ENCODE measurements at places on chromosomes 1 and 21.

DNA sequence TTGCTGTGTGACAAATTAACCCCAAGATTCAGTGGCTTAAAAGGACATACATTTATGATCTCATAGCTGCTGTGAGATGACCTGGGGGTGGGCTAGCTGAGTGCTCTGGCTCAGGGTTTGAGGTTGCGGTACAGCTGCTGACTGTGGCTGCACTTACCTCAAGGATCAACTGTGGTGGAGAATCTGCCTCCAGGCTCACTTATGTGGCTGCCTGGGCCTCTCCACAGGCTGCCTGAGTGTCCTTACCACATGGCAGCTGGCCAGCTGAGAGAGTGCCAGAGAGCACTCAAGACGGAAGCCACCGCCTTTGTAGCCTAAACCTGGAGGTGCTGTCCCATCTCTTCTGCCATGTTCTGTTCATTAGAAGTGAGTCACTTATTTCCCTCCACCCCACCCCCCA, 5.7 kb downstream of the LRRC71 start:
- DNase-seq: no peak

DNA sequence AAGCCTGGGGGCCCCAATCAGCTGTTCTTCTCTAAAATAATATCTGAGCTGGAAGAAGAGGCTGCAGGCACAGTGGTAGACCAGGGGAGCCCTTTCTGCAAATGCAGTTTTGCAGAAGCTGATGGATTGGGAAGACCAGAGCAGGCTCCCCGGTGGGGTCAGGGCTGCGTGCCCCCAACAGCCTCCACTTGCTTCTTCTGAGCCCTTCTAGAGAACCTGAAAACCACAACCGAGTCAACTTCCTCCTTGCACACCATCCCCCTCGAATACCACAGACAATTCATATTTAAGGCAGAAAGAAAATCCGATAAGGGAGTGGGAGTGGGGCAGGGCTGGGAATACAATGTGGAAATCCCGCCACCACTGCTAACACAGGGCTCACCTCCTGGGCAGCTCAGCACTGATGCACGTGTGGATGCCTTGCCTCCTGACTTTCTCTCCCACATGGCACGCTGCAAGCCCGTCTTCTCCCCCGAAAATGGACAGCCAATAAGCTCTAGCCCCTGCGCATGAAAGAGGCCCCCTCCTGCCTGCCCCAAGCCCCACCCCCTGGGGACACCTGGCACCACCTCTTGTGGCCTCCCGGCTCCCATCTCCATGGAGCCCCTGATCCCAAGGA, 25.4 kb upstream of the ALDH4A1 start:
- DNase-seq: peak; percentile 31

DNA sequence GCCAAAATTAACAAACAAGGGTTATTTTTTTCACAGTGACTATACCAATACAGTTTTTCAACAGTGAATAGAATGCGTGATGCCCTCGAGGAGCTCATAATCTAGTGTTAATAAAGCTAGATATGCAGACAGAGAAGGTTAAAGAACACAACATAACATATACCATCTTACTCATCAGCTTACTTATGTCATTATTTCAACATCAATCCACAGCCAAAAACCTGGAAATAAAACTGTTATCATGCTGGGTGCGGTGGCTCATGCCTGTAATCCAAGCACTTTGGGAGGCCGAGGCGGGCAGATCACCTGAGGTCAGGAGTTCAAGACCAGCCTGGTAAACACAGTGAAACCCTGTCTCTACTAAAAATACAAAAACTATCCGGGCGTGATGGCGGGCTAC, 6.1 kb downstream of the STX6 start:
- DNase-seq: no peak

DNA sequence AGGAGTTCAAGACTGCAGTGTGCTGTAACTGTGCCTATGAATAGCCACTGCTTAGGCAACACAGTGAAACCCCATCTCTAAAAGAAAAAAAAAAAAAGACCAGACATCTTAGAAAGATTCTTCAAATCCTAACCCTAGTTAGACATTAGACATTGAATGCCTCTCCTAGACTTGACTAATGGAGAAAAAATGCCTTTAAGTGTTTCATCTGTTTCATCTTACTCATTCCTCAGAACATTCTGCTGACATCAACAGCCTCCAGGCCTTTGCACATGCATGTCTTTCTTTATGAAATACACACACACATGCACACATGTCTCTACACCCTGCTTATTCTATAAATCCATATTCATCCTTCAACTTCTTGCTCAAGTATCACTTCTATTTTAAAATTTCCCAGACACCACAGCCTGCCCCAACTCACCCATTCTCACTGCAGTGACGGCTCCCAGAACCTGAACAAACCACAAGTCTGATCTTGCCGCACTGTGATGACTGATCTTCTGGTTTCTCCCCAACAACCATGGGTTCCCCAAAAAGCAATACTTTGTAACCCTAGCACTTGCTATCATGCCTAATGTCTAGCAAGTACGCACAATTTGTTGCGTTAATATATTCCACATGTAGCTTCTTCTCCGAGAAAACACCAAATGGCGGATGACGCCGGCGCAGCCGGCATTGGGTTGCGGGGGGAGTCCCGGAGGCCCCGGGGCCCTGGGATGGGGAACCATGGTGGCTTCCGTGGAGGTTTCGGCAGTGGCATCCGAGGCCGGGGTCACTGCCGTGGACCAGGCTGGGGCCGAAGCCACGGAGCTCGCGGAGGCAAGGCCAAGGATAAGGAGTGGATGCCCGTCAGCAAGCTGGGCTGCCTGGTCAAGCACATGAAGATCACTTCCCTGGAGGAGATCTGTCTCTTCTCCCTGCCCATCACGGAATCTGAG, 37.4 kb downstream of the LRRC52 start:
- DNase-seq: no peak

- DNase-seq: no peak
Measured at GRCh38 chr1:234769986-234770795, 160.2 kb upstream of the IRF2BP2 start.

DNA sequence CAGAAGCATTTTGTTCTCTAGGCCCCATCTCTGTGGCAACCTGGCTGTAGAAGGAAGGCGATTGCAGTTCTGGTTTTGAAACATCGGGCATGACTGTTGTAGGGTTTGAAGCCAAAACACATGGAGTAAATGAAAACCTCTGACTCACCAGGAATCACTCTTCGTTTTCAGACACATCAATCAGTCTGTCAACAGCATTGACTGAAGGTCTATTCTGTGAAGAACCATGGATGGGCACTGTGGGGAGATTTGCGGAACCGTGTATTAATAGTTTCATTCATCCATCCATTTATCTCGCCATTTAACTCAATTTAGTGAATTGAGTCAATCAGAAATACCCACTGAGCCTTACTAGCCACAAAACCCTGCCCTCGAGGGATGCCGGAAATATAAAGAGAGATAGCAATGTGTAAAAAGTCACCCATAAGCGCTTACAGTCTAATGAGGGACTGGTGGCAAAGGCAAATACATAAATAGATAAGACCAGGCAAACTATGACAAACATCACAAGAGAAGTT, 364.6 kb upstream of the PROX1 start:
- no peak for DNase-seq

DNA sequence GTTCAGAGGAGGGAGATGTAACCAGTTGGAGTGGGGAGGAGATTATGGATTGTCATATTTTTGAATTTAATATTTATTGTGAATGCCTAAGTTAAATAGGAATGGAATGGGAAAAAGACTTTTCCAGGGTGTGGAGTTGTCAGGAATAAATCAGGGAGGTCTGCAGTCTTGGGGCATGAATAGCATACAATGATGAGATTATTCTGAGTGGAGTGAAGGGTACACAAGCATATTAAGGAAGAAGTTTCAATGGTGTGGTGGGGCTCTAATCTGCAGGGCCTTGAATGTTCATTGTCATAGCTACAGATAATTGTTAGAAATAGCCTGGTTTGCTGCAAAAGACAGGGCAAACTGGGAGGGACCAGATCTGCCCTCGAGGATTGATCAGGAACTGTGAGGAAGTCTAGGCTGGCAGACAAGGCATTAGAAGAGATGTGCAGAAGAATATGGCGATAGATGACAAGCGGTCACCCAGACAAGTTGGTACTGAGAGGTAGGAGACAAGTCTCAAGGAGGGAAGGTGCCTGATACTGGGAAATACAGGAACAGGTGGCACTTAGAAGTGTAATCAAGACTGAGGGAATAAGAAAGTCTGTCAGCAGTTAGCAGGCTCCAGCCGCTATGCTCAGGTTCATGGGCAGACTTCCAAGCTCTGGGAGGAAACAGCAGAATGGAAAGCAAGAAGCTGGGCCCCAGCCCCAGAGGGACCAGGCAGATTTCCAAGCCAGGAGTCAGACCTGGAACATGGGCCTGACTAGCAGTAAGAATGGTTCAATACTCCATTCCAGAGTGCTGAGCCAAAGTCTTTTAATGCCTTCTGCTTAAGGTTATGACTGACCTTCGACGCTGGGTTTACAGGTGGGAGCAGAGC, 20.9 kb upstream of the RGL1 start:
- no peak for DNase-seq

DNA sequence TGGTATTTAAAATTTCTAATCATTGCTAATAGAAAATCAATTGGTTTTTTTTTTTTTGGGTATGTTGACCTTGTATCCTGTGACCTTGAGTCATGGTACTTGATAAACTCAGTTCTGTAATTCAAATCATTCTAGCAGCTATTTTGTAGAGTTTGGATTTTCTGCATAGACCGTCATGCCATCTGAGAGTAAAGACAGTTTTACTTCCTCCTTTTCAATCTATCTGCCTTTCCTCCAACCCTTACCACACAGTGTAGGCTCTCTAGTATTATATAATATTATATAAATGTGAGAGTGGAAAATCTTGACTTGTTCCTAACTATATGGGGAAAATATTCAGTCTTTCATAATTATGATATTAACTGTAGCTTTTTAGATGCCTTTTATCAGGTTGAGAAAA, 7.0 kb downstream of the TDRD5 start:
- no peak for DNase-seq

GRCh38 chr1:202752774-202753173, 42.5 kb upstream of the SYT2 start:
- DNase-seq: no peak

GRCh38 chr1:147892216-147892615, 10.4 kb upstream of the GJA8 start:
- no peak for DNase-seq

- no peak for DNase-seq
Measured at GRCh38 chr1:181608948-181609347, 125.6 kb downstream of the CACNA1E start.

GRCh38 chr1:217354895-217355294, 276.0 kb downstream of the GPATCH2 start:
- DNase-seq: no peak

DNA sequence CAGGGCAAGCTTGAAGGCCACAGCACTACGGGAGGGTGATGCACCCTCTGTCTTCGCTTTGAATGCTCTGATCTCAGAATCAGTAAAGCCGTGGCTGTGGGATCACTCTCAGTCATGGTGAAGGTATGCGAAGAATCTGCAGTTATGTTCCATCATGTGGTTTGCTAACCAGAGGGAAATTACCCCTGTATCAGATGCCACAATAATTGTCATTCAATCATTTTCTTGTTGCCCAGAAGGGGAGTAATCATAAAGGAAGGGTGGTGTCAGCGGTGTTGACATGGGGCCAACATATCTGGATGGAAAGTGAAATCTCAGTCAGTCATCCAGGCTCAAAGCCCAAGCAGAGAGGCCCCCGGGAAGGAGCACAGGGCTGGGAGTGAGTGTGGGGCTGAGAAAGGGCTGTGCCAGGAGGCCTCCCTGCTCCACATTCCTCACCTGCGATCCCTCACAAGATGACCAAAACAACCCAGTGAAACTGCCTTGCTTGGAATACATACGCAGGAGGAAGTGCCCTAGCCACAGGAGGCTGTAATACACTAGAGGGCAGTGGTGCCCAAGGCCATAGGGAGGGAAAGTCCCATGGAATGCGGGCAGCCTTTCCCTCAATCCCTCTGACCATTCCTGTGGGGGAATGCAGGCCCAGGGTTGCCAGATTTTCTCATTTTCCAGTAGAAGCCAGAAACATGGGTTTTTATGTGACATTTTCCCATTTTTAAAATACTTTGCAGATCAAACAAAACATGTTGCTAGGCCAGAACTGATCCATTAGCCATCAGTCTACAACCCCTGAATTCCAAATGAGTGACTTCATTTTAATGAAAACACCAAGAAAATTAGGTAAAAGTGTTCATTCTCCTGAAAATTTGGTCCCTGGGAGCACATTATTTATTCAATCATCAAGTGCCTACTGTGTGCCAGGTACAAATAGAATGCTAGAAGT, 95.7 kb upstream of the VANGL1 start:
- DNase-seq: no peak

DNA sequence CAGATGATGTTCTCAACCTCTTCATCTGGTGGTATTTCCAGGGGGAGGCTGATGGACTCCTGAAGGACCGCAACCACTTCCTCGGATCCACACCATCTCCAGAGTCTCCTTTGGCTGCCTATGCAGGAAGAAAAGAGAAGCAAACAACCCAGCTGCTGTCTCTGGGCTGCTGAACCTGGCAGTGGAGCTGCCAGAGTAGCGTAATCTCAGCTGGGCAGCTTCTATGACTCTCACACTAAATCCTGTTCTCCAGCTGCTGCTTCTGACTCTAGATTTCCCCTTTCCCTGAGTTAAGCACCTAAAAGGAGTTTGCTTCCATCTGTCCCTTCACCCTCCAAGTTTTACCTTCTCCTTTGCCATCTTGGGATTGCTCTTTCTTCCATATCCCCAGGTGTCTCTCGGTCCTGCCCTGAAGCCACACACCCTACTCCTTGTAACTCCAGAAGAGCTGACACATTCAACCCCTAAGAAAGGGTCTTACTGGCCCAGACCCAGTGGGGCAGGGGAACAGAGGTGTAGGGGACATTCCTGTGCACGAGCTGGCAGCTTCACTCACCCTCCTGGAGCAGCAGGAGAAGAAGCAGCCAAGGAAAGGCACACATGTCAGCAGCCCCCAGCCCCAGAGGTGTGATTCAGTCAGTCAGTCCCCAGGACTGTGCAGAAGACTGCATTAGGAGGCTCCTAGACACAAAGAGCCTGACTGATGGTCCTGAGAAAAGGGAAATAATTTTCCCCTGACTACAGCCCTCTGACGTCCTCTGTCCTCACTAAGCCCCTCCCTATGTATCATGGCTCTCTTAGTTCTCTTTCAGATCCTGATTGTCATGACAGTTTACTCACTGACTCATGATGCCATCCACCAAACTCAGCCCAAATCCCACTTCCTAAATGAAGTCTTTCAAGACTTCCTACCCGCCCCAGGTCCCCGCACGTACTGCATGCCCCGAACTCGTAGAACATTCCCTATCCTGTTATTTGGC, at the start of gene SLAMF9:
Gene SLAMF9, minus strand, starts transcription at position 702 of the 980 bp plus-strand sequence. Its CDS starts 100 bp downstream, at position 602.
- no peak for DNase-seq

- DNase-seq: no peak
Measured at GRCh38 chr1:21687081-21687529, 17.9 kb upstream of the RAP1GAP start.

DNA sequence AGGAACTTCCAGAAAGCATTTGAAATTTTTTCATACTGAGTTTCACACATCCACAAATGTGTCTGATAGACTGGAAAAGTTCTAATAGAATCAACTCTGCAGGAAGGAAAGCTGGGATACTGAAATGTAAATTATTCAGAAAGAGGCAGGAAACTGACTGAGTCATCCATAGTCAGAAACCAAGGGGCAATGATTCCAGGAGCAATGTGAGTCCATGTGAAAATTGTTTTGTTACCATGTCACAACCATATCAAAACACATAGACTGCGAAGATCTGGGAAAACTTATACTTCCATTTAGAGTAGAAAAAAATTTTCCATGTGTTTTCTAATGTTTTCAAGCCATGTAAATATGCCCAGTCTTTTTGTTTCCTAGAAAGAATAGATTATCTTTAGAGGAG, 142.3 kb upstream of the TMPRSS15 start:
- no peak for DNase-seq

- no peak for DNase-seq
Measured at GRCh38 chr1:72846476-72847278, 564.3 kb upstream of the NEGR1 start.

All from stimulated activated CD4-positive, alpha-beta T cell treated with anti-CD3 and anti-CD28 coated beads, Interleukin-12 subunit alpha, Interleukin-12 subunit beta, amount 100 ng/mL, for 24 hours (primary cell).